Mammary epithelial cell (primary cell): ENCODE measurements at places on chromosomes 12 and 14. TPM values are rescaled to one million over a fixed set of nuclear protein-coding genes. Genes with fewer than 3 reads are reported as not detected.

GRCh38 chr12:98973395-98973794, 328.3 kb downstream of the APAF1 start:
- peak; percentile 73 for DNase-seq

GRCh38 chr12:5794156-5794555, 150.9 kb downstream of the ANO2 start:
- DNase-seq = no peak

DNA sequence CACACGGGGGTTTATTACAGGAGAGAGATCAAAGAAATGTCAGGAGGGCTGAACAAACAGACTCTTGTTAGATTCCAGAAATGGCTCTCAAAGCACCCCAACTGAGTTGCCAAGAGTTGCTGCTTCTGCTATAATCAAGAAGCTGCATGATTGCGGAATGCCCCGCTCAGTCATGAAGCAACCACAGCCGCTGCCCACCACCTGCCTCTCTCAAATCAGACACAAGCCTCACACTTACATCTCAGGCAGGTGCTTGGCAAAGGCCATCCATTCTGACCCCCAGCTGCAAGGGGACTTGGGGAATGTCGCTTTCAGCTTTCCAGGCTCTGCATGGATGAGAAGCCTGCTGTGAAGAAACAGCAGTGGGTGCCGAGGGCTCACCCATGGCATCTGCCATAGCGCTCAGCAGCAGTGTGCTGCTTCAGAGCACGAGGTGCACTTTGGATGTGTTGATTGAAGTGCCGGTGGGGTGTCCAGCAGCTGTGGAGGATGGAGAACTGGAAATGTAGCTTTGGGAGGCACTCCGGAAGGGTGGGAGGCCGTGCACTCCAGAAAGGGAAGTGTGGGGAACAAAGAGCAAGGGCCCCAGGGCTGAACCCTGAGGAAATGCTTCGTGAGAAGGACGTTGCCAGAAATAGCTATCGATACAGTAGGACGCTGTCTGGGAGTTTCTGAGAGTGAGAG, 37.7 kb downstream of the LRRC74A start:
- DNase-seq = no peak

TBX3 gene
- polyA plus RNA-seq = 13.3 TPM

- no peak for DNase-seq
These were observed 2.6 kb downstream of the LIN7A start for GRCh38 chr12:80935111-80935510.

DNA sequence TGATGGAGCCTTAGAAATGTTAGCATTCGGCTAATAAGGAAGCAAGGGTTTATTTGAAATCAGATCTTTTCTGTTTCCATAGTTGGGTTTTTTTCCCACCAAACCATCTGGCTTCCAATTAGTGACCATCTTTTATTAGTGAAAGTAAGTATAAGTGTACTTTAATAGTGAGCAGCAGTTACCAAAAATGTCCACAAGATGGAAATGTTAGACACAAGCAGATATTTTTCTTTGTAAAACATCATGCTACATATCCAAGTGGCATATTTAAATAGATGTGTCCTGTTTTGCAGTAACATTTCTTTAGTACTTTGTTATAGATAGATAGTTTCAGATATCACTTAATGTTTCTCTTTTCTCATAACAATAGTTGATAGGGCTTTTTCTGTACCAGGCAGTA, 28.8 kb downstream of the YEATS4 start:
- DNase-seq = peak; percentile 37

TAS2R20 gene
- polyA plus RNA-seq = 0.10 TPM

- DNase-seq = no peak
These were observed 795.4 kb upstream of the MGAT4C start for GRCh38 chr12:87051621-87052020.

- DNase-seq = peak; percentile 71
These were observed 259.5 kb upstream of the E2F7 start for GRCh38 chr12:77324763-77325468.

P2RX4 gene
- 3.3 TPM for polyA plus RNA-seq

DNA sequence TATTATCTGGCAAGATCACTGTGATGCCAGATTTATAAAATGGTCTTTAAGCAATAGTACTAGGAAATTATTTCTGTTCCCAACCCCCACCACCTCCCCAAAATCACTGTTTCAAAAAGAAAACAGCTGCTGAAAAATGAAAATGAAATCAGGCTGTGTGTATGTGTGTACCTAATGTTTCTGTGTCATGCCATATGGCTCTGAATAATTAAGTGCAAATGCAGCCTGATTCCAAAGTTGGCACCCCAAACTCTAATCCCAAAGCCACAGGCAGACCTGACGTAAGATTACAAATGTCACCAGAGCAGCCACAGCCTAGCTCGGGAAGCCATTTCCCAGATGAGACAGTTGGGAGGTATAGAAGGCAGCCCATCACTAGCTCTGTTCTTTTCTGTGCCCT, 175.5 kb downstream of the MED13L start:
- no peak for DNase-seq

ZDHHC22 gene
- not detected for polyA plus RNA-seq

SOAT2 gene
- 0.29 TPM for polyA plus RNA-seq

GALNT16 gene
- polyA plus RNA-seq = 0.07 TPM

AKT1 gene
- polyA plus RNA-seq = 124 TPM
